ENCODE measurements at places on chromosomes 2 and 18.

DNA sequence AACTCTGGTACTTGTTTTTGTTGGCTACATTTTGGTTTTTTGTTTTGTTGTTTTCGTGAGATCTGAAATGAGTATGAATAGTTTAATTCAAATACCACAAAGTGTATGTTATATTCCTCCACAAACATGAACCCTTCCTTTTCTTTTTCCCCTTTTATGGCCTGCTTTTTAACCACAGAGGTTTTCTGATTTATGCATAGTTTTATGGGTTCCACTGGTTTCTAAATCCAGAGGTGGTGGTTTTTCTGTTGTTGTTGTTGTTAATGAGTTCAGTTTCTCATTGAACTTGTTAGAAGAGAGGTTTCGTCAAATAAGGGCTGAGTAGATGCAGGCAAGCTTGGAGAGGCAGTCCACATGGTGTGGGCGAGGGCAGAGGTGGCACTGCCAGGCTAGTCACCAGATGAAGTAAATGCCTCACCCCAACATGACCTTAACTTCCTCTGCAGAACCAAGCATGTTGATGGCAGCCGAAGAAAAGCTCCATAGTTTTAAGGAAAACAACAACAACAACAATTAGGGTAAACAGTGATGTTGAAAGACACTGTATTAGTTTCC lies 72.5 kb downstream of the RIF1 start:
- DNase-seq, result no peak

- no peak for DNase-seq
These were observed 112.6 kb downstream of the DDX1 start for GRCh38 chr2:15704086-15704787.

DNA sequence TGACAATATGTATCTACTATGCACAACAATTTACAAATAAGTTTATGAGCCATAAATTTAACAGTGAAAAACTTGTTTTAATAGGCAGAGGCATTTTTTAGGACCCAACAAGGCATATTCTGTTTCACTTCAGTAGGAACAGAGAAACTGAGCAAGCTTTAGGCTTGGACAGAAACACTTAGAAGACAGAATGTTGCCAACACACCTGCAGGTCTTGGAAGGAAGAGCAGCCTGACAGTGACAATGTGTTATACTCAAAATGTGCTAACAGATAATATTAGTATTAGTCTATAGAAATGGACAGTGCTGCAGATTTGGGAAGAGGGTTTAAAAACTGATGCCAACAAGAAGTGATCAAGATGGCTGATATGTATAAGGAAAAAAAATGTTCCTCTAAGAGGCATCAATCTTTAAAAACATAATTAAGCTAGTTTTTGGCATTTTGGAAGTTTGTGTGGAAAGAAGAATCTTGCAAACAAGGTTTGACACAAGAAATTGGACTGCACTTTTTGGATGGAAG lies 297.1 kb upstream of the FSIP2 start:
- no peak for DNase-seq

GRCh38 chr18:61435064-61435652 lies 101.9 kb downstream of the CDH20 start:
- DNase-seq, result peak; percentile 36
